Fibroblast of skin of abdomen (primary cell): ENCODE measurements at places on chromosomes 7 and 10.

DNA sequence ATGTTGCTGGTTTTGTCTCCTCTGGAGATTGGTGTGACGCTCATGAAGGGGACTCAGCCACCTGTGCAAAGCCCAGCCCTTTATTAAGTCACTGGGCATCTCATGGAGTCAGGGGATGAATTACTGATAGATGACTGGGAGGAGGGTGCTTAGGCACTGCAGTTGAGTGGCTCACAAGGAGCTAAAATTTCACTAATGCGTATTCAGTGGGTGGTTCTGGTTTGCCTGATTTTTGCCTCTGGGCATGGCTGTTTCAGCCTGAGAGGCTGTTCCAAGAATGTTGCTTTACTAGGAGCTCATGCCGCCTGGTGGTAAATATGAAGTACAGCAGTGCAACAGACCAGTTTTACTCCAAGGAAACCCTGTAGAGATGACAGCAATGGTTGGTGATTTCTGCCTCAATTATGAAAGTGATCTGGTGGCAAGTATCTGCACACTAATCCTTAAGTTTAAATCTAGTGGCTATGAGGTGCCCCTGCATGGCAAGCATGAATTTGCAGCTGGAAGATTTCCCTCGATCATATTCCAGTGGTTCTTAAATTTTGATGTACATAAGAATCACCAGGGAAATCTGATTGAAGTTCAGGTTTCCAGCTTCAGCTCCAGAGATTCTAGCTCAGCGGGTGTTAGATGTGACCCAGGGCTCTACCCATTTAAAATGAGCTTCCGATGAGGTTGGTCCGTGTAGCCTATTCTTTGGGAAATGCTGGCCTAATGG lies 19.9 kb downstream of the ACTA2 start:
- DNase-seq: peak; percentile 83

GRCh38 chr7:102064361-102065025 lies 222.2 kb upstream of the SH2B2 start:
- peak; percentile 15 for DNase-seq

DNA sequence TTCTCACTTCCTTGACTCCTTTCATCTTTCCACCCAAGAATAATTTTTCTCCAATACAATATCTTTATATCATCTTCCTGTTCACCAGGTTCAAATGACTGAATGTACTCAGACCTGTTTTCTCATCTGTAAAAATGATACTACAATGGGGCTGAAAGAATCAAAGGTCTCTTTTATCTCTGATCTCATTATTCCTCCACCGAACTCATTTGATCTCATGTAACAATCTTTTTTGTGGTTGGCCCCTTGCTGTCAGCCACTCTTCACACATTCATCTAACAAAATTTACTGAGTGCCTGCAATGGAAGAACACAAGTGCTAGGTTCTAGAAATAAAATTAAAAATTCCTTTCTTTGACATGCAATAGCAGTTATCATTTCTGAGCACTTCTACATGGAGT lies 65.0 kb downstream of the GRM8 start:
- DNase-seq: no peak

- no peak for DNase-seq
Measured at GRCh38 chr7:136036336-136036735, 59.2 kb upstream of the MTPN start.

GRCh38 chr10:103096130-103096529 lies 96.9 kb downstream of the NT5C2 start:
- DNase-seq: no peak

DNA sequence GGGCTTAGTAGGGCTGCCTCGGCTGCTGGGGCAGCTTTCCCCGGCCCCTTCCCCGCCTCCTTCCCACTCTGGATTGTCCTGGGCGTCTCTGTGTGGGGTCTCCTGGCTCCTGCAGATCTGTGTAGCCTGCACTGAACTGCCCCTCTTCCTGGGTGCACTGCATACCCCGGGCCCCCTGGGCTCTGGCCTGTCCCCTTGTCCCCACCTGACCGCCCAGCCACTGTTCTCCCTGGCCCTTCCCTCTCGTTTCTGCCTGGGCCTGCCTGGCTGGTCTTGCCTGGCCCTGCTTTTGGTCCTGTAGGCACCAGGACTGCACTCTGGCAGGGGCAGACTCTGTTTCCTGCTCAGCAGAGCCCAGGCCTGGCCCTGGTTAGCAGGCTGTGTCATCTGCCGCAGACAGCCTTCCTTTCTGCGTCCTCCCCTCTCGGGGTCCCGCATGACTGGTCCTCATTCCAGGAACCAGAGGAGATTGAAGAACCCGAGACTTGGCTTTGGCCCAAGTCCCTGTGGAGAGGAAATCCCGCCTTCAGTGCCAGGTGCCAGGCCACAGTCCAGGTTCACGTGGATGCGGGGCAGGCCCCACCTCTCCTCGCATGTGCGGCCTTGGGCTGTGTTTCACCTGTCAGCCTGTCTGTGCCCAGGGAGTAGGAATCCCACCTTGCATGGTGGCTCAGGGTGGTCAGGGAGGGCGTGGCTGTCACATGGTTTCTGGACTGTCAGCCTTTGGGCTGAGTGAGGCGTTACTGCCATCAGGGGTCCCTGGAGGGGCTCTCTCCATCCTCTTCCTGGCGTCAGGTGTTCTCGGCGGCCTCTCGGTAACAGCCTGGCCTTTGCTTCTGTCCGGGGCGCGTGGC lies 9.2 kb downstream of the INPP5A start:
- no peak for DNase-seq

DNA sequence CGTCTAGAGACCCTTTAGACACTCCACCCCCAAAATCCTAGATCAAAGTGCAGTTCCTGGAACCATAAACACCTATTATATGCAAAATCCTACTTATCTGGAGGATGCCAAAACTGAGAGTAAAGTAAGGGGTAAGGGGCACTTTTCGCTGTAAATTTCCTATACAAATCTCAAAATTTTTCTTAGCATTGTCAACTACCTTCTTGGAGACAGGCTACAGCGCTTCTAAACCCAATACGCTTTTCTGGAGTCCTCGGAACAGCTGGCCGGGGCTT lies 10.4 kb downstream of the TWIST1 start:
- DNase-seq: no peak

DNA sequence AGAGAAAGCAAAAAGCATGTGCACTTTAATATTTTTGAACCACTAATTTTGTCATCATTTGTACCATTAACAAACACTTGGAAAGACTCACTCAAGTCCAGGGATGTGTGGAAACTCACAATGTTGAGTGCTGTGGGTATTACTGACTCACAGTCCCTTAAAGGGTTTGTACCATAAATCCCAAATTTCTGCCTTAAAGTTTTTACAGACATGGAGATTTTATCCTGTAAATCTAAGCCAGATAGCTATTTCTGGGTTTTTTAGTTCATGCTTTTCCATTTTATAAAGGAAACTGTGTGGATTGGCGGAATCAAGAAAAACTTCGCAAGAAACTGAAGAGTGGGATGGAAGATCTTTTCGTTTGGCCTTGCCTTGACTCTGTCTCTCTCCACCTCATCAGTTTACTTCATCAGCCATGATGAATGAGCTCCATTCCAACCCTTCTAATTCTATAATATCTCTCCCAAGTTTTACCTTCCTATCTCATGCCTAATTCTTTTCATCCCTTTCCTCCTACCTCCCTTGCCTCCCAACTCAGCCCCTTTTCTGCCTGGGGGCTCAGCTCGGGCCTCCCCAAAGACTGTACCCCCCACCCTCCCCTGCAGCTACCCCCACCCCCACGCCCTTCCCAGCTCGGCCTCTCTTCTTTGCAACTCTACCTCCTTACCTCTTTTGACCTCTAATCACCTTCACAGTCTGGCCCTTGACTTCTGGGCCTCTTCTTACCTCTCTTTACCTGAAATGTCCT lies 218.5 kb upstream of the MKLN1 start:
- DNase-seq: peak; percentile 24

- peak; percentile 75 for DNase-seq
Measured at GRCh38 chr10:36534471-36535002, 590.9 kb upstream of the ANKRD30A start.

DNA sequence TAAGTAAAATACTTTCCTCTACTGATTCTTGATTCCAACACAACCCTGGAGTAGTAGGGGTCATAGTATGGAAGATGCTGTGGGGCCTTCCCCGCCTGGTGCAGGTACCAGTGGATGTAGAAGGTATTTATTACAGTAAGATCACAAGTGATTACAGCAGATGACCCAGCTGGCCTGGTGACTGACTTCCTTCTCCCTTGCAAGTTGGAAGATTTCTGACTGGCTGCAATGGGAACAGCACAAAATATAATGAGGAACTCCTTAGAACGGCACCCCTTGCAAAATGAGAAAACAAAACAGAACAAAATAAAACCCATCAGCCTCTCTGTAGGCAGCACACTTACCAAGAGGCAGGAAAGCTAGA lies 61.7 kb upstream of the TARP start:
- no peak for DNase-seq

DNA sequence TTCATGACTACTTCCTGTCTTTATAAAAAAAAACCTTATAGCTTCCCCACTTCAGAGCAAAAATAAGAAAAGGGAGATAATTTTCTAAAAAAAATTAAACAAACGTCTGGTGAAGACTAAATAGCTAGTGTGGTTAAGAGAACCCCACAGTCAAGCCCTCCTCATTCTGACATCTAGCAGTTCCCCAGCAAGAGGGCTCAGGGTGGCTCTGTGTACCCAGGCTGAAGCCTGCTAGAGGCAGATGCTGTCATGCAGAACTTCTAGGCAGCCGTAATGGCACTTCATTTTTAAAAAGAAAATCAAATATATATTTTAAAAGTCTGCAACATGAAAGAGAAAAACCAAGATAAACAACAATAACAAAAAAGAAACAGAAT lies 223.1 kb upstream of the KLF14 start:
- no peak for DNase-seq

GRCh38 chr10:124802313-124802675 lies 675 bp downstream of the ABRAXAS2 start:
- DNase-seq: no peak

- DNase-seq: no peak
Measured at GRCh38 chr10:97016728-97017473, 168.9 kb downstream of the SLIT1 start.

DNA sequence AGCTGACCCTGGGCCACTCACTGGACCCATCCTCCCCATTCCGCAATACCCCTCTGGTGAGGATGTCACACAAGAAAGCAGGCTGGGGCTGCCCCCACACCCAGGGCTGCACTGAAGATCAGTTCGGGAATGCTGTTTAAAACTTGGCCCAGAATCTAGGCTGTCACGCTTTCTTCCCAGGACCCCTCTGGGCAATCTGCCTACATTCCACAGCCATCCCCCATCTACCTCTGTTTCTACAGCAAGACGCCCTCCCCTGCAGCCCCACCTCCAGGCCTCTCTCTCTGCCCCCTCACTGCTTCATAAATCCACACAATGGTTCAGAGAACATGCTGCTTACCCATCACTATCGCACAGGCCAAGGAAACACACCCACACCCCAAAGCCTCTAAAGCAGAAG lies 36.1 kb downstream of the XPNPEP1 start:
- peak; percentile 40 for DNase-seq

DNA sequence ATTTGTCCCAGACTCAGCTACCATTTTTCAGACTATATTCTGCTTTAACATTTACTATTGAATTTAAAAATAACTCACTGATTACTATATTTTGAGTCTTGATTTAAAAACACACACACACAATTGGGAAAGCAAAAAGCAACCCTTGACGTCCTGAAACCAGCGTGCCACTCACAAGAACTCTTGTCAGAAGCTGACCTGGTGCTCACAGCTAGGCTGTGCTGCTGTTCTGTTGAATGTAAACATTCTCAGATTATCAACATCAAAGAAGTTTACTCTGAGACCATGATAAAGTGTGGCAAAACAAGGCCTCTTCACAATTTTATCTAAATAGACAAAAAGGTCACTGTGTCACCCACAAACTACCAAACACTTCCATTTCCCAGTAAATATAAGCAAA lies 62.6 kb upstream of the CACNA2D1 start:
- DNase-seq: no peak

DNA sequence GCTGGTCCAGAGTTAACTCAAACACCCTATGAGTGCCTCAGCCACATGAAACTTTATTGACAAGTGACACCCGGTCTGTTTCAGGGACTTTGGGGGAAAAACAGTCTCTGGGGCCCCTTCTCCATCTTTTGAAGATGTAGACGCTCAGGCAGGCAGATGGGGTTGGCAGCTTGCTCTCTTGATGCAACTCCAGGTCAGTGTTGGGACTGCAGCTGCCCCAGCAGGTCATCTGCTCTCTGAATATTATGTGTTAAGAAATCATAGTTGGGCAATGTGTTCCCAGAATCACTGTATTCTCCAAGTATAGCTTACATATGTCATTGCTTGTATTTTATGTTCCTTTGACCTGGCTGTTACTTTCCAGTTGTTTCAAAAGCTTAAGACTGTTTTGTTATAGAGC lies 544.9 kb upstream of the MGMT start:
- no peak for DNase-seq

DNA sequence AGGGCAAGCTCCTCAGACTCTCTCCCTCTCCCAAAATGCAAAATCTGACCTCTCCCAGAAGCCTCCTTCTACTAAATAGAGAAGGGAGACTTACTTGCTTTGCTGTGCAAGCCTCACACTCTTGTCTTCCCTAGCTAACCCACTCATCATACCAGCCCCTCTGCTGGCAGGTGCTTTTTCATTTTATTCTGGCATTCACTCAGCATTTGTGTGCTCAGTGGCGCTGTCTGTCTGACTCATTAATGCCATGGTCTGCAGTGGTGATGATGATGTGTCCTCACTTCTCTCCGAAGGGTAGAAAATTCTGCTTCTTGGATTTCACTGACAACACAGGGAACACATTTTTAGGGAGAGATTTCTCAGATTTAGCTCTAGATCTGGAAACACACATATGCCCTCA lies 22.0 kb upstream of the BTRC start:
- no peak for DNase-seq

DNA sequence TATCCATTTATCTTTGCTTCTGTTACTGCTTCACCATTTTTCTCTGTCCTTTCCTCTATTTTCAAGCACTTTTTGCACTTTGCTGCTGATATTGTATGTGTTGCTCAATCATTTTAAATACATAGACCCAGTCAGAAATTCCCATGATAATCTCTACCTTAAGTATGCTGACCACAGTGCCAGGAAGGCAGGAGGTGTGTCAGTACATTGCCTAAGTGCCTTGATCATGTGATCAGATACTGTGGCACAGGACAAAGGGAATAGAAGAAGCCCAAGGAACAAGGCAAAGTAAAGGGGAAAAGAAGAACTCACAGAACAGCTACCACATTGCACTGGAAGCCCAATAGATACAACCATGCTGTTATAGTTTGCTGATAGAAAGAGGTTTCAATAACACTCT lies 53.7 kb upstream of the CD36 start:
- peak; percentile 18 for DNase-seq

GRCh38 chr10:80485946-80486764 lies 32.0 kb downstream of the TSPAN14 start:
- no peak for DNase-seq
